ENCODE measurements at places on chromosomes 6 and 20.

GRCh38 chr6:118908441-118908840 lies 14.5 kb downstream of the ASF1A start:
- DNase-seq, result peak; percentile 17

DNA sequence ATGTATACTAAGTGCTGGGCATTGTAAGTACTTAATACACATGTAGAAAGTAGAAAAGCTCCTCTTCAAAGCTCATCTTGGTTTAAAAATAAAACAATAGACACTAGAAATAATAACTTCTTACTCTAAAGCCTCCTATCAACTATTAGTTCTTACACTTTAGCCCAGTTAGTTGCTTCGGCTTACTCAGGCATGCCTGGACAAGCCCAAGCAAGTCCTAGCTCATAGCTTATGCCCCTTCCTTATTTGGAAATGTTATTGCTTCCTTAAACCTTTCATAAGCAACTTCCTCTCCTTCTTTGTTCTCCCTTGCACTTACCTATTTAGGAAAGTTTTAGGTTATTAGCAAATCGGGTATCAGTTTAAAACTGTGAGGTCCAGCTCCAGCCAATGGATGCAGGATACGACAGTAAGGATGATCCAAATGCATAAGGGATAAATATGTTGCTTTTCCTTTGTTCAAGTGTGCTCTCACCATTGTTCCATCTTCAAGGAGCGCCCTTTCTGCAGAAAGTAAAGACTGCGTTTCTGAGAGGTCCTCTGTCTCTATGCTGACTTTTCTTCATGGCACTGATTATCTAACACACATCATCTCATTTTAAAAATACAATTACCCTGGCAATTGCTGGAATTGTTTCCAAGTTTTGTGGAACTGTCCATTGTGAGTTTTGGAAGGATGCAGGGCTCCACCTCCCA lies 12.3 kb downstream of the TMEM30A start:
- DNase-seq, result peak; percentile 66

DNA sequence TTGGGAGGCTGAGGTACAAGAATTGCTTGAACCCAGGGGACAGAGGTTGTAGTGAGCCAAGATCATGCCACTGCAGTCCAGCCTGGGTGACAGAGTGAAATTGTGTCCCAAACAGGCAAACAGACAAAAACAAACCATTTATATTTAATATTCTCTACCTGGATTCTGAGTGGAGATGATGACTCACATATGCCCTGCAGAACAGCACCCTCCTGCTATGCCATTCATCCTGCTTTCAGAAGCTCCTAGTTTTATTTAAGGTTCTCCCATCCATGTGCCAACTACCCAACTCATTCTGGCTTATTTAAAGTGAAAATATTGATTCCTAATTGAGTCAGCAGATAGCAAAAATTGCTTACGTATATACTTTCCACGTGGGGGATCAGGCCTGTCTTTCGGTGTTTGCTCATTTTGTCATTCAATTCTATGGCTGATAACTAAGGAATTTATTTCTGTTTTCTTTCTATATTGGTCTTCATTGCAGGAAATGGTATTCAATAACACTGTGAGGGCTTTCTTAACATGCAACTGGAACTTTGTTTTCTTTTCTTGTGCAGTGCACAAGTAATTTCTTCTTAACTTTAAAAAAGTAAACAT lies 459.1 kb upstream of the JAG1 start:
- peak; percentile 89 for DNase-seq

GRCh38 chr6:63440594-63440993 lies 120.8 kb upstream of the LGSN start:
- DNase-seq, result no peak

GRCh38 chr6:98581705-98582104 lies 252.7 kb upstream of the POU3F2 start:
- DNase-seq, result peak; percentile 67

DNA sequence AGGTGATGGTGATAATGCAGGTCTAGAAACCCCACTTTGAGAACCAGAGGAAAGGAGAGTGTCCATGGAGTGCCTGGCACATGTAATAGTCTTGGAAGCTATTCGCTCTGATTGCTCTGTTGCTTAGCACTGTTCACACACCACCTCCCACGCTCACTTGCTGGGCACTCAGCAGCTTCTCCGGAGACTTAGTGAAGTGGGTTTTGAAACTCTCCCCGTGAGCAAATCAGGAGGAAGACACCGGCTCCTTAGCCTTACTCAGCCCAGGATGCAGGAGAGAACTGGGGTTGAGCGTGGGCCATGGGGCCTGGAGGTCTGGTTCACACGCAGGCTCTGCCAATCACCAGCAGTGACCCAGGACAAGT lies 22.2 kb downstream of the BMP7 start:
- DNase-seq, result no peak

- peak; percentile 94 for DNase-seq
Measured at GRCh38 chr6:34386316-34387137, 5.9 kb downstream of the NUDT3 start.

DNA sequence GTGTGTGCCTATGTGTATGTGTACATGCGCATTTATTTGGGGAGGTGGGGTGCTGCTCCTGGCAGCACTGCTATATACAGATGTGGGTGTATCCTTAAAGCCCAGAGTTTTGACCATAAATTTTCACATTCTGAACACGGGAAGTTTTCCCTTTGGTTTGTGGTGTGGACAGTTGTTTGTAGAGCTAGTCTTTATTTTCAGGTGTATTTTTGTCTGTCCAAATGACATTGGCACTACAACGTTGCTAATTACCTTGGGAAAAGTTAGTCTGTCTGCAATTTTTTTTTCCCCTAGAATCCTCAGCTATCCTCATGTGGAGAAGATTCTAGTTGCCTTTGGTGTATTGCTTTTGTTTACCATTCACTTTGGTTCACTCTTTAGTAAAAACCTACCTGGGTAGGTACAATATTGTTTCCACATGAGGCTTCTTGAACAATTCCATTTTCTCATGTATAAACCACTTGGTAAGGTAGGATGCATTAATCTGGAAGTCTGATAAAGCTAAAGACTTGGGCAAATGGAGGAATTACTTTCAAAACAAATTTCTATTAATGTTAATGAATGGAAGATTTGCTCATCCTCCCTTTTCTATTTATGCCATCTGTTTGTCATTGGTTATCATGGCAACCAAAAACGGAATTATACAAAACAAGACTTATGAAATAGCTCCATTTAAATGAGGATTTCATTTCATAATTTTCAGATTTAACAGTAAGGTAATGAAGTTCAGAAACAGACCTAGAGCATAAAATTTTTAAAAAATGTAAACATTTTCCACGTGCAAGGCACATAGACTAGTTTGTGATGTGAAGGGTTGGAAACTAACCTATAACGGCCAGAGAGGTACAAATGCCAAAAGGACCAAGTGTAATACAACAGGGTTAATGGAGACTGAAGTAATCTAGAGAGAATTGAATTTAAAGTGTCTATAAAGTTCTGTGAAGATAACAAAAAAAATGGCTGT lies 3.9 kb downstream of the CCN2 start:
- peak; percentile 87 for DNase-seq

DNA sequence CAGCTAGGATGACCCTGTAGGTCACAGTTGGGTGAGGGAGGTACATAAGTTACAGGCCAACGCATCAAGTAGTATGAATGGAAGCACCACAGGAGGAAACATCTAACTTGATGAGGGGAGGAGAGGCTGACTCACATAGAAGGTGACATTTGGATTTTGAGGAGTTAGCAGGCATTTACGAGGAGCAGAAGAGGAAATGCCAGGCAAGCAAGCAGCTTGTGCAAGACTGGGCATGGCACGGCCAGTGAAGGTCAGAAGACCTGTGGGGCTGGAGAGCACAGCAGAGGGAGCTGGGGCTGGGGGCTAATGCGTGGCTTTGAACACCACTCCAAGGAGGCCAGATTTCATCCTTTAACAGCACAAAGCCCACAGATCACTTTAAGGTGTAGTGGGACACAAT lies 37.8 kb downstream of the MUC22 start:
- DNase-seq, result no peak

DNA sequence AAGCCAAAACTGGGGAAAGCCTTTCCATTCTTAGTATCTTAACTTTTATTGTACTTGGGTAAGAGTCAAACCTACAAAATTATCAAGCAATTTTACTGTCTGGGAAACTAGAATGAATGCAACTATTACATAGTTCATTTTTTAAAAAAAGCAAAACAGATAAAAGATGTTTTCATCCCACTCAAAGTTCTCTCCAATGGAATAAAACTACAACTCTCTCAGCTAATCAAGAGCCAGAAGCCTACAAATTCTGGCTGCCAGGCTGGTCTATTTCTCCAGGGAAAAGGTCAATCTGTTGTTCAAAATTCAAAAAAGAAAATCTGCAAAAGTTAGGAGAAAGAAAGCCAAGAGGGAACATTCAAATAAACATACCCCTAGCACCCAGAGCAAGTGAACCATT lies 56.2 kb downstream of the COL12A1 start:
- no peak for DNase-seq

DNA sequence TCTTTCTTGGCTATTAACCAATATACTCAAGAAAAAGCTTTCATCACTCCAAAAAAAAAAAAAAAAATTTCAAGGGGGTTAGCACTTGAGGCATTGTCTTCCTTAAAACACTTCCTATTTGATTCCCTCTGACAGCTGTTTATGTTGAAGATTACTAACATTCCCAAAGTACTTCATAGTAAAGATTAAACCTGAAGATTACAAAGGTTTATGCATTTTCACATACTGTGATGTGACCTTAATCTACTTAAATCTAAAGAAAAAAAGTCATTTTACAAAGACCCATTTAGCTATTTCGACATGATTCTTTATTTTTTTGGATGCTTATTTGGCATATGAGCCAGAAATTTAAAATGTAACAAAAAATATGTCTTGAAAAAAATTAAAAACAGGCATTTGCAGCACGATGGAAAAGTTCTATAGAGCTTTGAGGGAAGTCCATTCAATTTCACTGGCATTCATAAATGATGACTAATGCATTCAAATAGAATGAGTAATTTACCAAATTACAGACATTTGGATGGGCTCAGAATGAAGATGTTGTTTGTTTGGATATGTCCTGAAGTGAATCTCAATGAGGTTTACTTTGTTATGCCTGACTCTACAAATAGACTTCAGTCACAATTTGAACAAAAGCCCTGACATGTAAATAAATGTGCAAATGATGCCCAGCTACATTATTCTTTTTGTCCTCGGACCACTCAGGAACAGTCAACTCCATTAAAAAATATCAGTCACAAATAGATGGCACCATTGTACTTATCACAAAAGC lies 674.6 kb upstream of the MARCKS start:
- DNase-seq, result peak; percentile 91

GRCh38 chr6:3269281-3269975 lies 10.7 kb downstream of the PSMG4 start:
- DNase-seq, result no peak

GRCh38 chr6:162750776-162751175 lies 23.0 kb downstream of the PACRG start:
- DNase-seq, result peak; percentile 62

GRCh38 chr20:1857466-1857865 lies 37.7 kb upstream of the SIRPA start:
- DNase-seq, result no peak

DNA sequence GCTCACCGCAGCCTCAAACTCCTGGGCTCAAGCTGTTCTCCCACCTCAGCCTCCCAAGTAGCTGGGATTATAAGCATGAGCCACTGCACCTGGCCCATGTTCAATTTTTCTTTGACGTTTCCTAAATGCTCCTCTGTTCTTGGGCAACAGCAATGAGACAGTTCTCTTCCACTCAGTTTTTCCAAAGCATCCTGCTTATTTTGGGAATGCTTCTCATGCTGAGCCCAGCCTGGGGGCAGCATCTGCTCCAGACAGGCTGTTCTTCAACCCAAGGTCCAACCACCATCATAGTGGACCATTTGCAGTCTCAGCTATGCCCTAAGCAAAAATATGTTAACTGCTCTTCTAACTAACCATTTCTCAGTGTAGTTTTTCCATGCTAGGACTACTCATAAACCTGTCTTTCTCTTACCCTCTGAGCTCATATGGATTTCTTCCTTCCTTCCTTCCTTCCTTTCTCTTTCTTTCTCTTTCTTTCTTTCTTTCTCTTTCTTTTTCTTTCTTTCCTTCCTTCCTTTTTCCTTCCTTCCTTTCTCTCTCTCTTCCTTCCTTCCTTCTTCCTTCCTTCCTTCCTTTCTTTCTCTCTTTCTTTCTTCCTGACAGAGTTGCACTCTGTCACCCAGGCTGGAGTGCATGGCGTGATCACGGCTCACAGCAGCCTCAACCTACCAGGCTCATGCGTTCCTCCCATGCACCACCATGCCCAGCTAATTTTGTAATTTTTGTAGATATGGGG lies 48.4 kb downstream of the GCNT2 start:
- no peak for DNase-seq

DNA sequence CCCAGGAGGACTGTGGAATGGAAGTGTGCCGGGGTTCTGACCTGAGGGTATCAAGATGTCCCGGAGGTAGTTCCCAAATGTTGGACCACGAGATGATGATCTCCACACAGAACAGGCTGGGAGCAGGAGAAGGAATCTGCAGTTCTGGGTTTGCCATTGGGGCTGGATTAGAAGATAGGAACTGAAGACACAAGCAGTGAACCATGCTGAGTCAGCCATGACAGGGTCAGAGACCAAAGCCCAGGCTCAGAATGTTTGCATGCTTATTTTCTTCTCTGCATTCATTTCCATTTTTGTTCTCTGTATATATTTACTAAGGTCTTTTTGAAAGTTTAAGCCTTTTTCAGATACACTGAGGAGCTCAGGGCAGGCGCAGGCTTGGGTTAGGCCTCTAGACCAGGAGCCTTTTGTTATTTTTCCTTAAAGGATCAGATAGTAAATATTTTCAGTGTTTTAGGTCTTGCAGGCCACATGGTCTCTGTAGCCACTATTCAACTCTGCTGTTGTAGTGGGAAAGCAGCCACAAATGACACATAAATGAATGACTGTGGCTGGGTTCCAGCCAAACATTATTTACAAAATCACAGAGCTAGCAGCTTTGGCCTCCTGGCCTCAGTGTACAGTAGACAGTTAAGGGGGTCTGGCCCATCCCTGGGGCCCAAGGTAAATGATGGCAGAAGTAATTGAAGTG lies 28.5 kb downstream of the SLC35D3 start:
- DNase-seq, result no peak

DNA sequence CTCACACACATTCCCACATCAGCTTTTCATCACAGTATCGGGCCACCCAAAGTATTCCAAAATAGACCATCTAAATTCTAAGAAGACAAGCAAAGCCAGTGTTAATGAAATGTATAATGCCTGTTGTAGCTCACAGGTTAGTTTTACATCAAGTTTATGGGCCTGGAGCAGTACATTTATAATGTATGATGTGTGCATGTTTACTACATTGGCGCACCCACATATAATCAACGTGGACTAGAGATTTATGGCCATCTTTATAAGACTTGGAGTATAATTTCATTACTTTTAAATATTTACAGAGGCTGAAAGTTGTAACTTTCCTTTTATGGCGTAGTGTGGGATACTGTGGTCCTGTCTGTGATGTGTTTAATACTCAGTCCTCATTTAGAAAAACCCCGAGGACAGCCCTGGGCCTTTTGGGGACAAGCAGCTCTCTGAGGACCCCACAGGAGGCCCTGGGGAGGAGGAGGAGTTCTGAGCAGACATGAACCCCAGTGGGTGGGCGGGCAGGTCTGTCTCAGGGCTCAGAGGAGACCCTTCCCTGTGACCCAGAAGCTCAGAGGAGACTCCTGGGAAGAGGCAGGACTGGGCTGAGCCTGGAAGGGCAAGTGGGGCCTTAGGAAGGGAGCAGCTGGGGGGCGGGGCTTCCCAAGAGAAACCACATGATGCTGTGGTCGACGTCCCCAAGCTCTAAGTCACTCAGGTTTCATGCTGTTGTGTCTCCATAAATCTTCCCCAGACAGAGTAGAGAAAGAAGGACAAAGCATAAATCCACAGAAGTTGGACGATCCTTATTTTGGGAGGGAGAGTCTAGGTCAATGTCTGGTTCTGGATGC lies 232.1 kb downstream of the PREX1 start:
- DNase-seq, result no peak

- no peak for DNase-seq
Measured at GRCh38 chr6:54248994-54249393, 59.2 kb upstream of the TINAG start.
